Renal pelvis (tissue), 12 donors: ENCODE measurements at places on chromosomes 7 and 10. TPM values are rescaled to one million over a fixed set of nuclear protein-coding genes. Genes with fewer than 3 reads are reported as not detected.

- peak; percentile 48 for DNase-seq
Observed at GRCh38 chr7:19146699-19147098, 1.5 kb upstream of the FERD3L start.

- DNase-seq: no peak
Observed at GRCh38 chr10:29642990-29643389, 8.2 kb upstream of the SVIL start.

GRCh38 chr10:80924063-80924952 is 386.6 kb downstream of the SH2D4B start:
- peak; percentile 53 for DNase-seq

ZNF32 gene
- polyA plus RNA-seq: 62.8 TPM

DNA sequence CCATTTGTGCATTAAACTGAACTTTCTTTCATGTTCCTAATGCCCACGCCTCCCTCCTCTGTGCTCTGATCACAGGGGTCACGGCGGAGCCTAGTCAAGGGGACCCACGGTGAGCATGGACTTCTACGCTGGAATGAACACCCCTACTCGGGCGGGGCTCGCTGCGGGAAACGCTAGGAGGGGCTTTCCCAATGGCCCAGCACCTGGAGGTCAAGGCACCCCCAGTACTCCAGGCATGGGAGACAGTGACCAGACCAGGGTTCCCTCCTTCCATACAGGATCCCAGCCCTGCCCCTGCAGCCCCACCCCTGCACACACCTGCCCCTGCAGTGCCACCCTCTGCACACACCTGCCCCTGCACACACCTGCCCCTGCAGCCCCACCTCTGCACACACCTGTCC is 27.1 kb upstream of the NKX6-2 start:
- DNase-seq: no peak

DNA sequence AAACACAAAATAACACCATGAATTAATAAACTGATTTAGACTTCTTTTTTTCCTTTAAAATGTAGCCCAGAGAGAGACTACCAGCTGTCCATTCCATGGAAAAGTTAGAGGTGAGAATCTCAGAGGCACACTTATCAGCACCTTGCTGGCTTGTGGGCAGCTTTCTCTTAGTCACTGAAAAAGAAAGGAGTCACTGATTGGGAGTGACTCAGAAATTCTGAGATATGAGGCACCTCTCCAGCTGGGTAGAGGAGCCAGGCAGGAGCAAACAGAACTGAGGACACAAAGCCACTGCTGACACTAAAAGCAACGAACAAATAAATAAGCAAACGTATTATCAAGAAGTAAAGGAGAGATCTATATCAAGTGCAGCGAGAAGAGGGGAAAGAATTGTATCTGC is 310.6 kb downstream of the PARD3 start:
- no peak for DNase-seq

ARL4A gene
- polyA plus RNA-seq: 27.6 TPM

- no peak for DNase-seq
Observed at GRCh38 chr10:10579709-10580108, 438.0 kb upstream of the CELF2 start.

DNA sequence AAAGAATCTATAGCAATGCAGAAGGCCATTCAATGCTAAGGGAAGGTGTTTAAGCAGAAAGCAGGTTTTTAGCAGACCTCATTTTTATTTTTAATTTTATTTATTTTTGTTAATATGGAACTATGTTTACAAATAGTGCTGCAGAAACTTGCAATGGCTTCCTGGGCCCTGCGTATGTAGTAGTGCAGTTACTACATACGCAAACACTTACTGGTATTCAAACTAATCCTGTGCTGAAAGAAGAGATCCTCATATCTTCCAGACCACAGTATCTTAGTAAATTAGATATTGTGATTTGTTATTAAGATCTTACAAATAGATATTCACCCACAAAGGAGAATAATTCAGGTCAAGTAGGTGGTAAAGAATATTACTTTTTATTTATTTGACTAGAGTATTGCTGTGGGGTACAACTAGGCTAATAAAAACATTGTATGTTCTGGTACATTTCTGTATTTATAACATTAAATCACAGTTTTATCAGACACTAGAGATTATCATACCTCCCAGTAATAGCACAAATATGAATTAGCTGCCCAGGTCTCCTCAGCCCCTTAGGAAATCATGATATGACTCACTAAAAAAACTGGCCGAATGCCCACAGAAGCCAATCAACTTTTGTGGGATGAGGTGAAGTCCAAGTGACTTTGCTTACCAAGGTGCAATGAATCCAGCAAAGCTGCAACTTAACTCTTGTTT is 57.6 kb downstream of the RNLS start:
- no peak for DNase-seq

- DNase-seq: no peak
Observed at GRCh38 chr10:51718804-51719291, 19.5 kb upstream of the CSTF2T start.

GRCh38 chr7:5494683-5495561 is 71.3 kb upstream of the TNRC18 start:
- DNase-seq: peak; percentile 75

ACTL6B gene
- not detected for polyA plus RNA-seq

- no peak for DNase-seq
Observed at GRCh38 chr10:4771554-4772201, 54.3 kb upstream of the AKR1E2 start.

DNA sequence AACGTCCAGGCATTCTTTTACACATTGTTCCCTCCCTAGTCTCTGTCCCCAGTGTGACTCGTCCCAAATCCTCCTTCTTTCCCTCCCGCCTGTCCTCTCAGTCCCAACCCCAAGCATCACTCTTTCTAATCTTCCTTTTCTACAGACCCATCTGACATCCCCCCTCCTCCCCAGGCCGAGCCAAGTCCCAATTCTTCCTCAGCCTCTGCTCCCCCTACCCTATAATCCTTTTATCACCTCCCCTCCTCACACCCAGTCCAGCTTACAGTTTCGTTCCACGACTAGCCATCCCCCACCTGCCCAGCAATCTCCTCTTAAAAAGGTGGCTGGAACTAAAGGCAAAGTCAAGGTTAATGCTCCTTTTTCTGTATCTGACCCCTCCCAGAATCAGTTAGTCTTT is 95.1 kb downstream of the MACC1 start:
- no peak for DNase-seq

DNA sequence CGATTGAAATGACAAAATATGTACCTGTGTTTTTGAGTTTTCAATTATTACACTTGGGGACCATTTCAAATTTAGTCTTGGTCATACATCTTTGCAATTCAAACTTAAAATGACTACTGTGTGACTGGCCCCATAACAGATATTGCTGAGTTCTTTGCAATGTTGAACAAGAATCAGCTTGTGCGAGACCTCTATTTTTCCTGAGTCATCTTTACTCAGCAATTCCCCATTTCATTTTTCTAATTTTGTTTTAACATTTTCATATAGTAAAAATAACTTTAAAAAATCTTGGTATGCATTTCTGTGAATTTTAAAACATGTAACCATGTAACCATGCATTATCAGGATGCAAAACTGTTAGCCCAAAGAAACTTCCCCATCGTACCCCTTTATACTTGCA is 678.1 kb downstream of the ANKRD7 start:
- DNase-seq: no peak

C10orf71 gene
- polyA plus RNA-seq: not detected
